Stimulated activated CD4-positive, alpha-beta T cell treated with anti-CD3 and anti-CD28 coated beads, Interleukin-1b, Interleukin-23, amount 100 ng/mL, for 4 hours (primary cell): ENCODE measurements at places on chromosomes 1 and 21.

DNA sequence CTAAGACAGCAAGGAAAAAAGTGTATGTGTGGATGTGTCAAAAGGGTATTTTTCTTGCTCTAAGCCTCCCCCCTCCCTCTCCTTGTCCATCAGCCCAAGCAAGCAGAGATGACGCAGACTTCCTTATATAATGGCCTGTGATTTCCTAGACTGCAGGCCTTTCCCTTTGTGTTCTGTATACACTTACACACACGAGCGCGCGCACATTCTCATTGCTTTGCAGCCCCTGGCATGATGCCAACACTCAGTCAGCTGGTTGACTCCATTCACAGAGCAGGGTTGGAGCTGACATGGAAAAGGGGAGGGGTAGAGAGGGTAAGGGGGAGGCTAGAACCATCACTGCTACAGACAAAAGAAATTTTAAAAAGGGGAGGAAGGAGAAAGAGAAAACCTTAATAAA lies 41.8 kb downstream of the GATAD2B start:
- DNase-seq = peak; percentile 2

DNA sequence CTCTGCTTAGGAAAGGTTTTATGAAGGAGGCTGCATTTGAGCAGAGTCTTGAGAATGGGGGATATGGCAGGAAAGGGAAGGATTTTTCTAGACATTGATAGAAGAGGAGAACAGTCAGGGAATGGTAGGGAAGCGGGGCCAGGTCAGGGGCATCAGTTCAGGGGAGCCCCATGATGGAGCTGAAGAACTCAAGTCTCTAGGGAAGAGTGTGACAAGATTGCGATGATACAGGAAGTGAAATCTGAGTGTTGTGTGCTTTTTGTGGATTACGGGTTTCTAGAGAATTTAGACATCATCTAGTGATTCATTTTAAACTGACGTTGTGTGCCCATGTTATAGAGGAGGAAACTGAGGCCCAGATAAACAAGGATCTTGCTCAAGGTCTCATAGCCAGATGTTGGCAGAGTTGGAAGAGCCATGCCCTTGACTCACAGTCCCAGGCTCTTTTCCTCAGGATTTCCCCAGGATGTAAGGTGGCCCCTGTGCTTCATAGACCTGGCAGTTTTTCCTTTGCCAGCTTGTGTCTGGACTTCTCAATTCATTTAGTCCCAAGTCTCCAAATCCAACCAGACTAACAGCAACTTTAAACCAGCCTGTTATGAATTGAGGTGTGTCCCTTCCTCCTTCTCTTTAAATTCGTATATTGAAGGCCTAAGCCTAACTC lies 130.3 kb downstream of the ROR1 start:
- DNase-seq = no peak

DNA sequence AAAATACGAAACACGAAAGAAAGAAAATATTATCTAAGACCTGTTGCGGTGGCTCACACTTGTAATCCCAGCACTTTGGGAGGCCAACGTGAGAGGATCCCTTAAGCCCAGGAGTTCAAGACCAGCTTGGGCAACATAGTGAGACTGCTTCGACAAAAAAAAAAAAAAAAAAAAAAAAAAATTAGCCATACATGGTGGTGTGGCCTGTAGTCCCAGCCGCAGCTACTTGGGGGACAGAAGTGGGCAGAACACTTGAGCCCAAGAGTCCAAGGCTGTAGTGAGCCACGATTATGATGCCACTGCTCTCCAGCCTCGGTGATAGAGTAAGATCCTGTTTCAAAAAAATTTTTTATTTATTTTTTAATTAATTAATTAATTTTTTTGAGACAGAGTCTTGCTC lies 1.5 kb upstream of the RAB13 start:
- no peak for DNase-seq

- no peak for DNase-seq
Measured at GRCh38 chr1:240134596-240134995, 42.9 kb downstream of the FMN2 start.

DNA sequence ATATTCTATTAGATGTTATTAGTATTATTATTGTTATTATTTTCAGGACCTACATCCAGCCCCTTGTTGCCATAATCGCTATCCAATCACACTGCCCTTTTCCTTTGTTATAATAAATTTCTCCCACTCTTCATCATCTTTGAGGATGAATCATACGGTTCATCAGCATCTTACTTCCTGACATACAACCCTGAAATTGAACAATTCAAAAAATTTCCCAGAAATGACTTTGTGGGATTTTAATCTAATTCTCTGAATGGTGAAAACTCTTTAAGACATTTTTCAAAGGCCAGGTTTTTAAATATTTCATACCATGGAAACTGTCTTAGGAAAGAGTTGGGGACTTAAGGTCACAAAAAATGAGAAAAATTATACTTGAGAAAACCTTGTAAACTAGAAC lies 353.5 kb downstream of the ST6GALNAC3 start:
- DNase-seq = no peak

- no peak for DNase-seq
Measured at GRCh38 chr1:158398818-158399514, at the start of gene OR10T2. TSS of gene OR10T2 (minus strand) at chr1:158399466. CDS start at chr1:158399466, 0 bp downstream.

DNA sequence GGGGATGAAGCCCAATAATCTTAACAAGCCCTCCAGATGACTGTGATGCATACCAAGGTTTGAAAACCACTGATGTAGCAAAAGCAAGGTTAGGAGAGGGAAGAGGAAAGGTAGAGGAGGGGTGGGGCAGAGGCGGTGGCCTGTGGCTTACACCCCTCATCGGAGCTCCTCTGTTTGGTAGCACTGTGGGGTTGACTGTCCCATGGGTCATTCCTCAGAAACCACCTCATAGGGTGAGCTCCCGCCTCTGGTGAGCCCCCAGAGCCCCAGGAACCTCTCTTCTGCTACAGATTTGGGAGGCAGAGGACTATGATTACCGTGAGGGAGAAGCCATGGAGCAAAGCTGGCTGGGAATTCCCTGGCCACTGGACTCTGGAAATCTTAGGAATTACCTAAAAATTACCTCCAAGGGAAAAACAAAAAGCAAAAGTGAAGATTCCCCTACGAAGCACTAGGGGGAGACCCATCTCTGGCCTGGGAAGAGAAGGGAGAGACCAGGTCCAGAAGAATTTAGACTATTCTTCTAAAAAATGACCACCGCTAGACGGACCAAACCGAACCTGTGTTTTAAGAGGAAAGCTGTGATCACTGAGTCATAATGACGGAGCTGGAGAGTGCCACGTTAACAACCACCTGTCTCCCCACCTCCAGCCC lies 1.5 kb upstream of the RASSF5 start:
- no peak for DNase-seq

GRCh38 chr1:234518876-234519275 lies 39.9 kb upstream of the TARBP1 start:
- DNase-seq = no peak

- no peak for DNase-seq
Measured at GRCh38 chr1:157849229-157849875, 7.7 kb upstream of the CD5L start.

DNA sequence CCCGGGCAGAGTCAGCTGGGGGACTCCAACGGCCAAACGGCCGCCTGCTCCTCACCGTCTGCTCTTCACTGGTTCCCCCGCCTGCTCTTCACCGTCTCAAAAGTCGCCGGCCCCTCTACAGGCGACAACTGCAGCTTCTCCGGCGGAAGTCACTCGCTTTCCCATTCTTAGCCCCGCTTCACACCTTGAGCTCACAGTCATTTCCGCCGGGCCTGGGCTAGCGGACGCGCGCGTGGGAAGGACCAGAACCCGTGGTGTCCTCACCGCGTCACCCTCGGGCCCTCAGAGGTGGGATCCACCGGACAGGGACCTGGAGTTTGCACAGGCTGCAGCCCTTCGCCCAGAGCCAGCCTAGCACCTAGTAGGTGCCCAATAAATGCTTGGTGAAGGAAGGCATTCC lies 27.9 kb upstream of the HJV start:
- DNase-seq = no peak

- no peak for DNase-seq
Measured at GRCh38 chr1:173496757-173497320, 19.7 kb downstream of the PRDX6 start.

DNA sequence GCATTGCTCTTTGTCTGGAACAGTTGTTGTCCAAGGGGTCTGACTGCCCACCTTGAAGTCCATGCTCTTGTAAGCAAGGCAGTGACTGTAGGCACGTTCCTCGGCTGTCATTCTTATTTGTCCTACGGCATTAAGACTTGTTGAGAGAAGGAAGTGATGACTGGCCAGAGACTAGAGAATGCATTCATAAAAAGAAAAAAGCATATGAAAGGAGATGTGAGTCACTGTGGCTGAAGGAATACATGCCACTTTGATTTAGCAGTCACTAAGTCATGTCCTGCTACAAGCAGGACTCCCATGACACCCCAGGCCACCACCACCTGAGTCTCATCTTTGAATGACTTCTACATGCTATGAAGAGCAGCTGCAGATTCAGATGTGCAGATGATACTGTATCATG lies 50.5 kb downstream of the CNN3 start:
- DNase-seq = no peak

DNA sequence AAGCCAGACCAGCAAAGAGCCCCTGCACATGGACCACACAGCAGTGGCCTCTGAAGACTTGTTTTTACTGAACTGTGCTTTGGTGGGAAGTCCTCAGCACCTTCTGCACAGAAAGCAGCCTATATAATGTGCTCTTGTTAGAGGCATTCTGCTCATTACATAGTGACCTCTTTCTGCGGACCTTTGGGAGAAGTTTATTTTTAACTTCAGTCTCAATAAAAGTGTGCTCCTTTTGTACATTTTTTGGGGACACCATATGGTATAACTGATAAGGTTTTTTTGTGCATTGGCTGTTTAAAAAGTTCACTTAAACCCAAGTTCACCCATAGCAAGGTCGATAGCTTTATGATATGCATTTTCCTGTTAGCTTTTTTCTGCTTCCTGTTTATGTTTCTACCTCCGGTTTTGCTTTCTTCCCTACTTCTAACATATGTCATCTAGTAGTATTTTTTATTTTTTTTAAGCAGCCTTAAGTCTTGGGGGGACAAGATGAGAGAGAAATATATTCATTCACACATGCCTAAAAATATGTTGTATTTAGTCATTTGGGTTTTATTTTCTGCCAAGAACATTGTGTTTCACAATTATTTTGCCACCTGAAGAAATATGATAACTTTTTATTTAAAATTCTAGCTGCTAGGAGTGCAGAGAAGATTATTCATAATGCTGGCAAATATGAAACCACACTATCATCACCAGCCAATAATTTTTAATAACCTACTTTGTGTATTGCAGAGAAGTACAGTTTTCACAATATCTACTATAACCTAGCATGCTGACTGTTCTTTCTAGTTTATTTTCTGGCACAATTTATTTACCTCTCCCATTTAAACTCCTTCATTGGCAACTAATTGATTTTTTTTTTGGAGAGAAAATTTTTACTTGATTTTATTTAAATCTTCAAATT lies 22.9 kb upstream of the SLC19A2 start:
- DNase-seq = no peak

- DNase-seq = no peak
Measured at GRCh38 chr21:26512664-26513063, 60.4 kb downstream of the CYYR1 start.

GRCh38 chr1:64114012-64114525 lies 89.4 kb upstream of the UBE2U start:
- no peak for DNase-seq

DNA sequence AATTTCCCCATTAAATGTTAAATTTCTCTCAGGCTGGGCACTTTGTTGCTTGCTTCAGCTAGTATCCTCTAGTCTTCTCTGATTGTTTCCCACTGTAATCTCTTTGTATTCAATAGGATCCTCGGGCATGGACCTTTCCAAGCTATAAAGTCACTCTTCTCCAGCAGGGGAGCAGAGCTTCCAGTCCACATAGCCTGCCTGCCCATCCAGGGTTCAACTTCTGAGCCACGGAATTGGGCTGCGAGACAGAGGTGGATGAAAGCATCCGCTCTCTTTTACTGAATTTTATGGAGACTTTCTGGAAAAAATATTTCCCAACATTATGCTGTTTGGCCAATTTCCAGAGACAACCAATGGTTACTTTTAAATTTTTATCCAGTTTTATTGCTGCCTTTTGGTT lies 1.1 kb upstream of the CFHR5 start:
- no peak for DNase-seq

DNA sequence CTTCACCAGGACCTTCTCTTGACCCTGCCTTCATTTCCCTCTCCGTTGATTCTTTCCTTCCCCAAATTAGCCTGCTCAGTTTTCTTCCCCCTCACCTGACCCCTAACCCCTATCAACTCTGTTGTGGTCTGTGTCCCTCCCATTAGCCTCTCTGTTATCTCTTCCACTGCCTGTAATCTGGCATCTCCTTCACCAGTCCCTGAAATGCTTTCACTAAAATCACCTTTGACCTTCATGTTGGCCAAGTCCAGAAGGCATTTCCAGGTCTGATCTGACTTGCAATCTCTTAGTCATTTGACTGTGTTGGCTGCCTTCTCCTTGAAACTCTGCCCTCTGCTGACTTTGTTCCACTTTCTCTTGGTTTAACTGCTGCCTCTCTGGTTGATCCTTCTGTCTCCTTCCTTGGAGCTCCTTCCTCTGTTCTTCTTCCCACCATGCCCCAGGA lies 28.2 kb downstream of the ATP8B2 start:
- DNase-seq = no peak

DNA sequence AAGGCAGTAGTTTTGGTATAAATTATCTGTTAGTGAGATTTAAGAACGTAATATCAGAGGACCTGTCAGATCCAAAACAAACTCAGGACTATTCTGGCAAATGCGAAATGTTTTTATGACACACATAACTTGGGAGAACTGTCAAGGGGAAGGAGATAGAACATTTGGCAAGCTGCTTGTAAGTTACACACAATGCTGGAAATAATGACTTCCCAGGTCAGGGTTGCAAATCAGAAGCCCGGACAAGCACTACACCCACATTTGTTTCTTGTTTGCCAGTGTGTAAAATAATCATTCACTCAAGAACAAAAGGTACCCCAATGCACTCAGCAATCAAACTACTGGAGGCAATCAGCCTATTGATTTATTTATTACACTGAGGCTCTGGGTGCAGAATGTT lies 354.7 kb downstream of the KCNH1 start:
- no peak for DNase-seq

DNA sequence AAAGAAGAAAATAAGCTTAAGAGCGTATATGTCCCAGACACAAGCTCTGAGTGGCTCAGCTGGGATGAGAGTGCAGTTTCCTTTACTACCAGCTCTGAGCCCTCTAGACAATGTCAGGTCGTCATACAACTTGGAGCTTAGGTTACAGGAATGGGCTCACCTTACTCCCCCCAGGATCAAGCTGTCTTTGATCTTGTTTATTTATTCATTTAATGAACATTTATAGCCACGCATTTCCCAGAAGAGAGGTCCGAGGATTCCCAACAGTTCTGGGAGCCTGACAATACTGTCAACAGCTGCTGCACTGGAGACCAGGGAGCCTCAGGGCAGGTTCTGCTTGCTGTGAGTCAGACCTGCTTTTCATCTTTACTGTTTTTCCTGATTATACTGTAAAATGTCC lies 378.9 kb downstream of the PLPP3 start:
- no peak for DNase-seq
